GM12878 (cell line): ENCODE measurements at places on chromosomes 3 and 15.
A peak's percentile ranks its signal among the peaks of the same experiment; 100 is the strongest.

DNA sequence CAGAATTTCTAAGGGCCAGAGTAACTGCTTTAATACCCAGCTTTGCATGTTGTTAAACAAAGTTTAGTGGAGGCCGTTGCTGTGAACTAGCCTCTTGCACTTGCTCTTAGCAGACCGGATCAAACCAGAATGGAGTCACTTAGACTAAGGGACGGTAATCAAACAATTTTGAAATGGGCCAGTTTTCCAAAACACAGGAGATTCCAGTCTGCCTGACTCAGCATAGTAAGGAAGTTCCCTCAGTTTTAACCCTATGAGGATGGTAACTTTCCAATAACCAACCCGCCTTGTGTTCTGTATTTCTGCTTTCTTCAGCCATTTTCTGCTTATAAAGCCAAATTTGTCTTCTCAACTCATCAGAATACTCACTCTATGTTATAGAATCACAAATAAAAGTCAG lies 77.2 kb upstream of the WDR72 start:
- no peak overlapping the region for H3K4me3 ChIP-seq
- no peaks in the 10 kb centered on the region for H3K4me1 ChIP-seq
- H3K27me3 ChIP-seq, result no peaks in the 10 kb centered on the region
- H3K27ac ChIP-seq, result no peak overlapping the region
- DNase-seq, result no peak

GRCh38 chr3:156483961-156484787 lies 70.7 kb downstream of the SSR3 start:
- no peaks in the 10 kb centered on the region for H3K27me3 ChIP-seq
- peak overlapping the region; percentile 89 for H3K27ac ChIP-seq
- peak overlapping the region; percentile 67 for H3K4me3 ChIP-seq
- no peaks in the 10 kb centered on the region for H3K36me3 ChIP-seq
- peak; percentile 77 for DNase-seq
- H3K4me1 ChIP-seq, result peaks cover 15% of the 10 kb centered on the region

GRCh38 chr3:37765591-37766488 lies 95.8 kb upstream of the CTDSPL start:
- H3K27ac ChIP-seq, result no peak overlapping the region
- H3K4me1 ChIP-seq, result no peaks in the 10 kb centered on the region
- no peak for DNase-seq
- H3K27me3 ChIP-seq, result no peaks in the 10 kb centered on the region
- no peak overlapping the region for H3K4me3 ChIP-seq
- no peaks in the 10 kb centered on the region for H3K36me3 ChIP-seq

GRCh38 chr15:75620058-75620820 lies 5.3 kb downstream of the SNUPN start:
- peaks cover 16% of the 10 kb centered on the region; the same call in 1 of the 2 replicates for H3K36me3 ChIP-seq
- no peak for DNase-seq
- H3K4me1 ChIP-seq, result no peaks in the 10 kb centered on the region
- no peaks in the 10 kb centered on the region for H3K27me3 ChIP-seq

- H3K27me3 ChIP-seq, result no peaks in the 10 kb centered on the region
- no peaks in the 10 kb centered on the region for H3K4me1 ChIP-seq
- no peak overlapping the region for H3K27ac ChIP-seq
- H3K36me3 ChIP-seq, result no peaks in the 10 kb centered on the region
- DNase-seq, result no peak
These were observed 54.7 kb downstream of the QTRT2 start for GRCh38 chr3:114111060-114111770.

GRCh38 chr15:73596174-73596573 lies 37.0 kb downstream of the NPTN start:
- H3K4me1 ChIP-seq, result peaks cover 7% of the 10 kb centered on the region; the same call in 1 of the 2 replicates
- H3K27ac ChIP-seq, result no peak overlapping the region
- H3K4me3 ChIP-seq, result no peak overlapping the region

DNA sequence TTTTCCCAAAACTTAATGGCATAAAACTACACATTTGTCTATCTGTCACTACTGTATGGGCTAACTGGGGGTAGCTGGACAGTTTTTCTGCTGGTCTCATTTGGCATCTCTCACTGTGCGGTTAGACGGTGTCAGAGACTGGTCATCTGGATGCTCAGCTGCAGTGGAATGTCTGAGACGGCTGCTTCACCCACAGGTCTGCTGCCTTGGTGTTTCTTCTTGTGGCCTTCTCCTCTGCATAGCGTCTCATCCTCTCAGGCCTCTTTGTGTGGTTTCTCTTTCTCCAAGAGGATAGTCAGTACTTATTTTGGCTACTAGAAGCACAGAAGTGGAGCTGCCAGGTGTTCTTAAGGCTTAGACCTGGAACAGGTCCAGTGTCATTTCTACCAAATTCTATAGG lies 35.9 kb upstream of the GOLGA6L9 start:
- H3K36me3 ChIP-seq, result no peaks in the 10 kb centered on the region
- no peak overlapping the region for H3K27ac ChIP-seq
- no peaks in the 10 kb centered on the region for H3K27me3 ChIP-seq

- no peaks in the 10 kb centered on the region for H3K27me3 ChIP-seq
- no peaks in the 10 kb centered on the region for H3K36me3 ChIP-seq
- DNase-seq, result no peak
- no peak overlapping the region for H3K27ac ChIP-seq
- no peaks in the 10 kb centered on the region for H3K4me1 ChIP-seq
These were observed 24.2 kb downstream of the PXYLP1 start for GRCh38 chr3:141255846-141256261.

DNA sequence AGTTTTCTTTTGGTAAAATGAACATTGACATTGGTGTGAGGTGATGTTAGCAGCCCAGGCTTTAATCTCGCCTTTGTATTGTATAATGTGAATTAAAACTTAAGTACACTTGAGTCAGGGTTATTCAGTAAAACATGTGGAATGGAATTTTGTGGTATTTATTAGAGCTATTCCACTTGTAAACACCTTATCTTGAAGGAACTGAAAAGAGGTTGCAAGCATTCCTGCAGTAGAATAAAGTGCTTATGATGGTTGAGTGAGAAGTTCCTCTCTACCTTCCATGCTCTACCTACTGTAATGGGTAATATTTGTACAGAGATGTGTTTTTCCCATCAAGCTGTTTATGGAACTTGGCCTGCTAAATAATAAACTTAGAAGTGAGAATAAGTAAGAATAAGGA lies 36.1 kb downstream of the HMG20A start:
- H3K4me3 ChIP-seq, result no peak overlapping the region
- peaks cover 1% of the 10 kb centered on the region; the same call in 1 of the 2 replicates for H3K36me3 ChIP-seq
- no peak for DNase-seq
- H3K27me3 ChIP-seq, result no peaks in the 10 kb centered on the region

GRCh38 chr15:30670056-30670455 lies 44.1 kb downstream of the ARHGAP11B start:
- H3K36me3 ChIP-seq, result peaks cover 1% of the 10 kb centered on the region
- no peak for DNase-seq
- no peak overlapping the region for H3K27ac ChIP-seq
- no peaks in the 10 kb centered on the region for H3K27me3 ChIP-seq

GRCh38 chr3:150264561-150265279 lies 143.4 kb upstream of the TSC22D2 start:
- H3K36me3 ChIP-seq, result no peaks in the 10 kb centered on the region
- H3K4me3 ChIP-seq, result no peak overlapping the region
- DNase-seq, result no peak
- H3K27ac ChIP-seq, result no peak overlapping the region

GRCh38 chr15:38266247-38266986 lies 13.8 kb downstream of the SPRED1 start:
- no peak overlapping the region for H3K4me3 ChIP-seq
- H3K36me3 ChIP-seq, result no peaks in the 10 kb centered on the region
- no peaks in the 10 kb centered on the region for H3K4me1 ChIP-seq
- no peak for DNase-seq
- no peaks in the 10 kb centered on the region for H3K27me3 ChIP-seq

DNA sequence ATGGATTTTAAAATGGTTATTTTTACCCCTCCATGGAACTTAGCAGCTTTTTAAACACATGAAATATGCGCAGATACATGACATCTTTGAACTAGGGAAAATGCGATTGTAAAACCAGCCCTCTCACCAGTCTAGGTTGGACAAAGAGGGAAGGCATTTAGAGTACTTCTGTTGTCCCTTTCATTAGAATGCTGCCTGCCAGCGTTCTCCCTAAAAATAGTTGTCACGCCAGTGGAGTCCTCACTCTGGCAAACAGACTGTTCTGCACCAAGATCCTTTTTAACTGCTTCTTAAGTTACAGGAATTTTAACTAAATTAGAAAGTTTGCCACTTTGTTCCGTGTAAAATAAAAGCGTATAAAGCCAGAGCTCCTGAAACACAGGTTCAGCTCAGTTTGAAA lies 295.3 kb downstream of the VPS13C start:
- H3K4me3 ChIP-seq, result no peak overlapping the region
- H3K4me1 ChIP-seq, result no peaks in the 10 kb centered on the region
- no peak overlapping the region for H3K27ac ChIP-seq
- peaks cover 1% of the 10 kb centered on the region; the same call in 1 of the 2 replicates for H3K27me3 ChIP-seq
- no peak for DNase-seq
